ENCODE measurements at places on chromosomes 6 and 20.
A peak's percentile ranks its signal among the peaks of the same experiment; 100 is the strongest.

- no peaks in the 10 kb centered on the region for H3K27me3 ChIP-seq
- H3K36me3 ChIP-seq = no peaks in the 10 kb centered on the region
- DNase-seq = no peak
These were observed 55.0 kb upstream of the KCNK16 start for GRCh38 chr6:39377539-39377950.

GRCh38 chr6:22436134-22436533 is 133.2 kb upstream of the HDGFL1 start:
- no peaks in the 10 kb centered on the region for H3K4me1 ChIP-seq
- no peaks in the 10 kb centered on the region for H3K27me3 ChIP-seq
- no peaks in the 10 kb centered on the region for H3K36me3 ChIP-seq
- no peak overlapping the region for H3K27ac ChIP-seq
- H3K4me3 ChIP-seq = no peak overlapping the region

GRCh38 chr6:150603176-150603575 is 3.5 kb downstream of the PLEKHG1 start:
- no peak overlapping the region for H3K27ac ChIP-seq
- DNase-seq = no peak
- H3K4me3 ChIP-seq = no peak overlapping the region
- no peaks in the 10 kb centered on the region for H3K27me3 ChIP-seq
- H3K36me3 ChIP-seq = no peaks in the 10 kb centered on the region
- peaks cover 20% of the 10 kb centered on the region for H3K4me1 ChIP-seq

DNA sequence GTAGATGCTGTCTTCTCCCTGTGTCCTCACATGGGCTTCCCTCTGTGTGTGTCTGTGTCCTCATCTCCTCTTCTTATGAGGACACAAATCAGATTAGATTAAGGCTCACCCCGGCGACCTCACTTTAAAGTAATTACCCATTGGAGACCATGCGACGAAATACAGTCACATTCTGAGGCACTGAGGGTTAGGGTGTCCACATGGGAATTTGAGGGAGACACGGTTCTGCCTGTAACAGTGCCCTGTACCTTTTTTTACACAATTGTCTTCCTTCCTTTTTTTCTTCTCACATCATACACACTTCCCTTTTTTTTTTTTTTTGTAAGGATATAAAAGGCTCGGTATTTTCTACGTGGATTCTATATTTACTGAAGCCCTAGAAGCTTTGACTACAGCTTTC is 48.9 kb downstream of the DEK start:
- H3K4me1 ChIP-seq = no peaks in the 10 kb centered on the region
- H3K27me3 ChIP-seq = no peaks in the 10 kb centered on the region
- no peak overlapping the region for H3K4me3 ChIP-seq
- H3K27ac ChIP-seq = no peak overlapping the region
- H3K36me3 ChIP-seq = no peaks in the 10 kb centered on the region

DNA sequence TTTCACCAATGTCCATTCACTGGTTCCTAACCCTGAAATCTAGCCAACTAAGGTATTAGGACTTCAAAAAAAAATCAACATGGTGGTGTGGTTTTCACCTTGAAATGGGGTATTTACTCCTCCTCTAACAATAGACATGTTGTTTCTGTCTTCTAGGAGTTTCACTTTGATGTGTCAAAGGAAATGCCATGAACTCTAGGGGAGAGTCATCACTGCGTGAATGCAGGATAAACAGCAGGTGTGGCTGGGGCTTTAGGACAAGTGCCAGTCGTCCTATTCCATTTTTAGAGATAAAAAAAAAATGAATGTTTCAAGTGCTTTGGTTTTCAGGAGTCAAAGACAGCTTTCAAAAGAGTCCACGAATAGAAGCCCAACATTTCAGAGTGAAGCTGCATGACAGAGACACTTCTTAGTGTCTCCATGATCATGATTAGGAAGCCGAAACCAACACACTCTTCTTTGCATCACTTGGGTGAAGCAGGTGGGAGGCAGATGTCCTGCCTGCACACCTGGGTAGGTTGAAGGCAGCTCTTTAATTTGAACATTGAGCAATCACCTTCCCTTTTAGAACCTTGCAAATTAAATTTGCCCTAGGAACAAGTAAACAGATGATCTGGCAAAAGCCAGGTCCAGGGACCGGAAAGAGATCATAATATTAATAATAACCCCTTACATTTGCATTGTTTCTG is 328.5 kb upstream of the PRDM1 start:
- no peaks in the 10 kb centered on the region for H3K36me3 ChIP-seq
- H3K27ac ChIP-seq = no peak overlapping the region
- H3K27me3 ChIP-seq = no peaks in the 10 kb centered on the region
- H3K4me3 ChIP-seq = no peak overlapping the region

GRCh38 chr6:53959717-53960116 is 151.5 kb upstream of the MLIP start:
- H3K36me3 ChIP-seq = no peaks in the 10 kb centered on the region
- no peak for DNase-seq
- no peaks in the 10 kb centered on the region for H3K4me1 ChIP-seq
- H3K27ac ChIP-seq = no peak overlapping the region
- H3K4me3 ChIP-seq = no peak overlapping the region

DNA sequence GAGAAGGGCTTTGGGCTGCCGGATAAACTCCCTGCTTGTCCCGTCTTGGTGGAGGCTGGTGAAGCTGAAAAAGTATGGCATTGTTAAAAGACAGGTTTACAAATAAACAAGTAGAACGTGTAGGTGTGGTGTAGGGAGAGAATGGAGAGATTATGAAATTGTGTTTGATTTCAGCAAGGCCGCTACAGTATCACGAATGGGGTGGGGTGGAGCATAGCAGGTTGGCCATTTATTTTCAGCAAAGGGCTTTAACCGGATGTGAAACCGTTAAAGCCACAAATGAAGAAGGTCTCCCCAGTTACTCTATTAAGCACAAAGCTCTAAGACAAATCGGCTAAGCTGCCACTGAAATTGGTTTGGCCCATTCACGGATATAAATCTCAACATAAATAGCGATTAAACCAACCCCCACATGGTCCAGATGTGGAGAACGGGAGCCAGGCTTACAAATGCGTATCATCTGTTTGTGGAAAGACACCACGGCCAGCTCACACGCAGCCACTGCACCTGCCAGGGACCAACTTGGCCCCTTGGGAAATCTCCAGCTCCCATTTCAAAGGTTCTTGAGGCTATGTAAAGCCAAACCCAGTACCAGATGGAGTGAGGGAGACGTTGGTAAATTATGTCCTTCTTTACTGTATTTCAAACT is 94.0 kb downstream of the ZMYND8 start:
- H3K4me1 ChIP-seq = peaks cover 34% of the 10 kb centered on the region
- no peak overlapping the region for H3K4me3 ChIP-seq
- H3K36me3 ChIP-seq = peaks cover 11% of the 10 kb centered on the region

DNA sequence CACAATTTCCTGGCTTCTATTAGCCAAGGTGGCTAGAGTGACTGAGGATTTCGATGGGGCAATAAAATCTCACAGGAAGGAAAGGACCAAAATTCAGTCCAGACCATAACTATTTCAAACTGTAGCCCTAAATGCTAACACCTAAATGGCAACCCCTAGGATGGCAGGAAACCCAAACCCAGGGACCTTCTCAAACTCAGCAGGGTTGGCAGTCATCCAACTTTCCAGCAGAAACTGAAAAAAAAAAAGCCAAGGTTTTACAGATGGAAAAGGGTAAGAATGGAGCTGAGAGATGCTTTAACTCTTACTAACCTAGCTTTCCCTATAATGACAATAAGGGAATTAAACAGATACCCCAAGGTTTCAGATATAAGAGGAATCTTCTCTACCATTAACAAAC is 10.5 kb downstream of the IBTK start:
- H3K4me3 ChIP-seq = no peak overlapping the region
- peaks cover 4% of the 10 kb centered on the region for H3K36me3 ChIP-seq
- no peaks in the 10 kb centered on the region for H3K27me3 ChIP-seq

- H3K36me3 ChIP-seq = no peaks in the 10 kb centered on the region
- H3K4me1 ChIP-seq = no peaks in the 10 kb centered on the region
- H3K4me3 ChIP-seq = no peak overlapping the region
- no peak overlapping the region for H3K27ac ChIP-seq
These were observed 75.2 kb upstream of the CITED2 start for GRCh38 chr6:139449611-139450000.

- no peak for DNase-seq
- no peaks in the 10 kb centered on the region for H3K36me3 ChIP-seq
- H3K4me3 ChIP-seq = no peak overlapping the region
These were observed 73.9 kb upstream of the BACH2 start for GRCh38 chr6:90370493-90370959.

GRCh38 chr6:138523347-138524210 is 24.3 kb upstream of the NHSL1 start:
- no peak overlapping the region for H3K27ac ChIP-seq
- H3K27me3 ChIP-seq = no peaks in the 10 kb centered on the region
- no peak for DNase-seq
- no peaks in the 10 kb centered on the region for H3K36me3 ChIP-seq
- H3K4me1 ChIP-seq = no peaks in the 10 kb centered on the region

- DNase-seq = no peak
- H3K27me3 ChIP-seq = no peaks in the 10 kb centered on the region
- H3K4me3 ChIP-seq = no peak overlapping the region
- no peaks in the 10 kb centered on the region for H3K36me3 ChIP-seq
- H3K27ac ChIP-seq = no peak overlapping the region
These were observed 228.8 kb downstream of the EPM2A start for GRCh38 chr6:145506565-145506964.

- H3K36me3 ChIP-seq = no peaks in the 10 kb centered on the region
- no peaks in the 10 kb centered on the region for H3K27me3 ChIP-seq
- no peak overlapping the region for H3K27ac ChIP-seq
- no peak overlapping the region for H3K4me3 ChIP-seq
These were observed 110.1 kb downstream of the SNX5 start for GRCh38 chr20:17858450-17859001.

DNA sequence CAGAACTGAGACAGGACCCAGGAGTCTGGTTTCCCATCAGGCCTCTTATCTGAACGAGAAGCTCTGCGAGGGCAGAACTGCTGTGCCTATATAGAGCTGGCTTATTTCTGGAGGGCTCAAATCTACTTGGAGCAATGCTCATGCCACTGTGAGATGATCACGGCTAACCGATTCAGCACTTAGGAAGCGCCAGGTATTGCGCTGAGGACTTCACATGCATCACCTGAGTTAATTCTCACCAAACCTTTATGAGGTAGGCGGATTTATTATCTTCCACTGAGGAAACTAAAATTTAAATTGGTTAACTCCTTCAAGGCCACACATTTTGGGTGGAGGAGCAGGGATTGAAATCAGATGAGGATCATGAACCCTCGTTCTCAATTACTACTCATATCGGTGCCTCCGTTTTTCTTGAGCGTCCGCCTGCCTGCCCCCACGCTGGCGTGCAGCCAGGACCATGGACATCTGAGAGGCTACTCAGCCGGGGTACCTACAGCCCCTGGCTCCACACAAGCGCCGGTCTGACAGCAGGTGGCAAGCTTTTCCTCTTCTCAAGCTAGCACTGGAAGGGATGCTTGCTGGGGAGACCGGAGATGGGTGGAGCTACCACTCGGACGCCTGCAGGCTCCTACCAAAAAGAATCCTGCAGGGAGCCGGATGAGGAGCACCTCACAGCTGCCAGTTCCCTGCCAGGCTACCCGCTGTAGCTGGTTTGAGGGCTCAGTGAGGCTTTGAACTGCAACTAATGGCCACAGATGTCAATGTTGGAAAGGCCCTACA is 1.0 kb upstream of the PCIF1 start:
- no peaks in the 10 kb centered on the region for H3K27me3 ChIP-seq
- H3K27ac ChIP-seq = peak overlapping the region; percentile 99
- DNase-seq = no peak
- H3K4me3 ChIP-seq = peak overlapping the region; percentile 97
- peaks cover 13% of the 10 kb centered on the region for H3K36me3 ChIP-seq

- H3K4me1 ChIP-seq = no peaks in the 10 kb centered on the region
- H3K27me3 ChIP-seq = no peaks in the 10 kb centered on the region
- H3K36me3 ChIP-seq = no peaks in the 10 kb centered on the region
These were observed 29.0 kb upstream of the TMEM244 start for GRCh38 chr6:129890164-129890563.

GRCh38 chr6:7561153-7561964 is 19.9 kb downstream of the DSP start:
- no peak for DNase-seq
- H3K27me3 ChIP-seq = no peaks in the 10 kb centered on the region
- H3K4me1 ChIP-seq = no peaks in the 10 kb centered on the region
- no peak overlapping the region for H3K27ac ChIP-seq
- H3K4me3 ChIP-seq = no peak overlapping the region
- H3K36me3 ChIP-seq = no peaks in the 10 kb centered on the region

- H3K27me3 ChIP-seq = no peaks in the 10 kb centered on the region
- no peak overlapping the region for H3K4me3 ChIP-seq
- no peak overlapping the region for H3K27ac ChIP-seq
- no peak for DNase-seq
- no peaks in the 10 kb centered on the region for H3K4me1 ChIP-seq
These were observed 376.4 kb downstream of the CDH4 start for GRCh38 chr20:61628480-61628879.

DNA sequence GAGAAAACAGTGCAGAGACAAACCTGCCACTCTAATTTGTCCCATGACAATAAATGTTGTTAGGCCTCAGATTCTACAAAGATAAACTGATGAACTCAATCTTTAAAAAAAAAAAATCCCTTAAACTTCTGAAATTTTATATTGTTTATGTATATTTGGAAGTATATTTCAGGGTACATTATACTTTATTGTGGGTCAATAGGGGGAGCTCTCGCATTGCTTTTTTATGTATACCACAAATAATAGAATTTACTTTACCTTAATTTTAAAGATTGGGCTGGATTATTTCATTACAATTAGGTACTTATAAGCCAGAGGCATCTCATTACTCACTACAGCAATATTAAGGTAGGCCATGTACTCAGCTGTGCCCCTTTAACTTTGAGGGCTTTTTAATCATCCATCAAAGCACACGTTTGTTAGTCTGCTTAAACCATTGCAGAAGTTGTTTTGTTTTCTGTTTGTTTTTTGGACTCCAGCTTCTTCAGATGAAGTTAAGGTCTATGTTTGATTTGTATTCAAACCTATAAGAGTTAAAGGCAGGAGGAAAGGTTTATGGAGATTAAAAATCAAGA is 56.3 kb upstream of the EYA4 start:
- no peak for DNase-seq
- H3K4me1 ChIP-seq = no peaks in the 10 kb centered on the region
- H3K4me3 ChIP-seq = no peak overlapping the region
- no peaks in the 10 kb centered on the region for H3K27me3 ChIP-seq
- no peaks in the 10 kb centered on the region for H3K36me3 ChIP-seq

- H3K4me1 ChIP-seq = no peaks in the 10 kb centered on the region
- H3K4me3 ChIP-seq = no peak overlapping the region
- H3K36me3 ChIP-seq = no peaks in the 10 kb centered on the region
- no peak for DNase-seq
- no peaks in the 10 kb centered on the region for H3K27me3 ChIP-seq
These were observed 19.8 kb downstream of the COL20A1 start for GRCh38 chr20:63312690-63313348.

DNA sequence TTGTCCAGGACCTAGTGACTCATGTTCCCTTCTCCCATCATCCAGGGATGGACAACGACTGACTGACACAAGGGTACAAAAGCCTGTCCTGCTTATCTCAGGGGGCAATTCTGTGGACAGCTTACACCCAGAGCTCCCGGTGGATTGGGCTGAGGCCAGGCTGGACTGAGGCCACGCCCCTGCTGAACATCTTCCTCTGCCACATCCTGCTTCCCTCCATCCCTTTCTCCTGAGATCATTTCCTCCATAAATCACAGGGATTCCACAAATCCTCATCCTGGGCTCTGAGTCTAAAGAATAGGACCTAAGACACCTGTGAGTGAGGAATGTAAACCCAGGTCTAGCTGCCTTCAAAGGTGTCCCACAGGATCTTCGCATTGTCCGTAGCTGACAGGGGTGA is 30.4 kb upstream of the RNF24 start:
- H3K4me1 ChIP-seq = no peaks in the 10 kb centered on the region
- DNase-seq = no peak
- H3K36me3 ChIP-seq = no peaks in the 10 kb centered on the region
- H3K27me3 ChIP-seq = no peaks in the 10 kb centered on the region
- no peak overlapping the region for H3K27ac ChIP-seq
- H3K4me3 ChIP-seq = no peak overlapping the region

GRCh38 chr6:115706324-115706723 is 354.4 kb downstream of the FRK start:
- no peaks in the 10 kb centered on the region for H3K27me3 ChIP-seq
- H3K27ac ChIP-seq = no peak overlapping the region
- no peaks in the 10 kb centered on the region for H3K4me1 ChIP-seq

Measured in thoracic aorta (tissue), 2 donors.